ENCODE measurements at places on chromosomes 1 and 21.

DNA sequence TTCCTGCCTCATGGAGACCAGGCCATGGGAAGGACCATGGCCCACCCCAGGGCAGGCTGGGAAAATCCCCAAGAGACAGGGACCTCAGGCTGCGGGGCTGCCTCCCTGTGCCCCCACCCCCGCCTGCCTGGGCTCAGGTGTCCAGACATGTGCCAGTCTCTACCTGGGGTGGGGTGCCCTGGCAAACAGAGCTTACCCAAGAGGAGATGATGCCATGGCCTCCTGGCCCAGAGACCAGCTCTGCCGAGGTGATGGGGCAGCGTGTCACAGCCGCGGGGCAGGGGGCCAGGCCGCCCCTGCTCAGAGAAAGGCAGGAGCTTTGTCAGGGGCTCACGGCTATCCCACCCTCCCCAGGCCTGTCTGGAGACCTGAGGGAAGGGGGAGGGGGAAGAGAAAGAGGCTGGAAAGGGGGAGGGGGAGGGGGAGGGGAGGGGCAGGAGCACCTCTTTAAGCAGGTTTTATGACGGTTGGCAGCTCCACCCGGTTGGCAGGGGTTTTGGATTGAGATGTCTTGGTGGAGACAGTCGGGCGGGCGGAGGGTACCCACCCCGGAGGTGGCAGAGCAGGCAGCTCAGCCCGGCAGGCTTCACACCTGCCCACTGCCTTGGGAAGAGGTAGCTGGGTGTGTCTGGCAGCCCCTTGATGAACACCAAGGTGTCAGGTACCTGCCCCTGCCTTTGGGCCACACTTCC lies 101.5 kb upstream of the IFFO2 start:
- no peak for DNase-seq

DNA sequence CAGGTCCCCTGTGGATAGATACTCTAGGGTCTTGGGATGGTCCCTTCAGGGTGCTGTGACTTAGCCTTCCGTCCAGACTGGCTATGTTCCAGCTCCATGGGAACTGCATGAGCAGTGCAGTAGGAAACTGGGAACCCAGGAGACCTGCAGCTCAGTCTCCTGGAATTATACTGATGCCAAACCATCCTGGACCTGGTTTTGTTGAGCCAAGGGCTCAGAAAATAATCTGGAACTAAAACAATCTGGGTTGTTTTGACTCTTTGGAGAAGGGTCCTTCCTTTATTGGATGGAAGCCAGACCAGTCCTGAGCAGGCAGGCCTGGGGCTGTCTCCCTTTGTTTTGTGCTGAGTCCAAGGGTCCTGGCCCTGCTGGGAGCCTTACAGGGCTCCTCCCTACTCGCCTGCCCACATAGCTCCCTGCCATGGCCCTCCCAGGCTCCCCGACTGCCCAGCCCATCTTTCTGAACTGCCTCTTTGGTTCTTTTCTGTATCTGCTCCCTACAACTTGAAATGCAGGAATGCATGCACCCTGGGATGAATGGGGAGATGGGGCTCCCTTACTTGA lies 1.2 kb downstream of the IPO13 start:
- DNase-seq: no peak

DNA sequence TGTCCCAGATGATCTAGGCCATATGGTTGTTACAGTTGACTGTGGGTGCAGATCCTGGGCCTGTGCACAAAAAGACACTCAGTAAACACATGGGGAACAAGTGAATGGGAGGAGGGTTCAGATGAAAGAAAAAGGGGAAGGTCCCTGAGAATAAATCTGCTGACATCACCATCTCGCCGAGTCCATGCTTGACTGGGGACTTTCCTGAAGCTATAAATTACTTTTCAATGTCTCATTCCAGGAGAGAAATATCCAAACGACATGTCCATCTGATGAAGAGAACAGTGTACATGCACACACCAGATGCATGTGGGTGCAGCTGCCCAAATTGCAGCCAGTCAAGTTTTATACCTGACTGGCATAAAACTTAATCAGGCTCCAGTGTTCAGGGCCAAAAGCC lies 109.0 kb downstream of the HIVEP3 start:
- DNase-seq: no peak

DNA sequence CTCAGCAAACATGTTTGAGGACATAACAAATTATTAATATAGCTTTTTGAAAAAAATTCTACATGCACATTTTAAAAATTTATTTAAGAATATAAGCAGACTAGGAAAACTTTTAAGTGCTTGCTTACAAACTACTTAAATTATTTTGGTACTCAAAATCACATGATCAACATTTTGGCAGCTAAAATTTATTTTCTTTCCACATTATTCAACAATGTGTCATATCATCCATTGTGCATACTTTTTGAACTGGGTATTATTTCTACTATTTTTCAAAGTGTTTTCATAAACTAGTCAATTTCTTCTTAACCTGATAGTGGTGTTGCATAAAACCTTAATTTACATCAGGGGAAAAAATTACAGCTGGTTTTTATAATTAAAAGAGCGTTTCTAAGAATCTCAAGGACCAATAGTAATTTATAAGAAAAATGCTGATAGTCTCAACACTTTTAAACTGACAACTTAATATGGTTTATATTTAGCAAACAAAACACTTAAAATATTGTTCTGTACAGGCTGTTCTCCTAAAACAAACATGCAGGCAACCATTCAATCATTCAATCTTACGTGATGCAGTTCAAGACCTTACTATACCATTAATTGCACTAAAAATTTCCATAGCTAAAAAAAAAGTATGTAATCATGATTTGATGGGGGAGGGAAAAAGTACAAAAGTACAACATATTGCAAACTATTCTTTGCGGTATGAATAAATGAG lies 105.0 kb downstream of the GPATCH2 start:
- no peak for DNase-seq

GRCh38 chr1:171247501-171247900 lies 793 bp upstream of the FMO1 start:
- no peak for DNase-seq

DNA sequence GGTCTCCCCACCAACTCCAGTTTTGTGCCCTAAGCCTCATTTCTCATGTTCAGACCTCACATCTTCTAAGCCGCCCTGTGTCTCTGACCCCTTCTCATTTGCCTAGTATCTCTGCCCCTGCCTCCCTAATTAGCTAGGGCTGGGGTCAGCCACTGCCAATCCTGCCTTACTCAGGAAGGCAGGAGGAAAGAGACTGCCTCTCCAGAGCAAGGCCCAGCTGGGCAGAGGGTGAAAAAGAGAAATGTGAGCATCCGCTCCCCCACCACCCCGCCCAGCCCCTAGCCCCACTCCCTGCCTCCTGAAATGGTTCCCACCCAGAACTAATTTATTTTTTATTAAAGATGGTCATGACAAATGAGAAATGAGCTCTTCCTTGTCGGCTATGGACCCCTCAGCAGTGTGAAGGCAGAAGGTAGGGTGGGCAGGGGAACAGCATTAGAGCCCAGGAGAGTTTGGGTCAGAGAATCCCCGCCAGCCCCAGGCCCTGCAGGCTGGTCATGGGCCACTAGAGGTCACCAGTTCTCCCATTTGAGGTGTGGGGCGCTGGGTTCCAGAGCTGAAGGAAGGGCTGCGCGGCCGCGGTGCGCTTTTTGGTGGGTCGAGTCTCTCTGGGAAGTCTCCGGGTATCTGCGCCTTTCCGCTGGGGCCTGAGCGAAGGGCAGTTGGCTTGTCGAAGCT lies 11.5 kb downstream of the ADAMTSL4 start:
- peak; percentile 82 for DNase-seq

DNA sequence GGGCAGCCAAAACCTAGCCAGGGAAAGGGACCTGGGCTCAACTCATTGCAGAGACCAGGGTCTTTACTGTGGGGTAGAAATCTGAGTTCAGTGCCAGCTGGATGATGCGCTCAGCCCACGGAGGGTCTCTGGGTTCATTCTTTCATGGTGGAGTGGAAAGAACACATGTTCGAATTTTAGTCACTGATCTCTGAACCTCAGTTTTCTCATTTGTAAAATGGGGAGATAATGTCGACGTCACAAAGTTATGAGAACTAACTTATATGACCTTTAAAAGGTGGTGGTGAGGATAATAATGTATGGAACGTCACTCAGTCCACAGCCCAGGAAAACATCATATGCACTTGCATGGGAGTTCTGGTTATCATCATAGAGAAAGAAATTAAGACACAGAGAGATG lies 1.2 kb upstream of the TAL1 start:
- DNase-seq: no peak

- peak; percentile 58 for DNase-seq
These were observed 834.0 kb downstream of the USP25 start for GRCh38 chr21:16563795-16564194.

DNA sequence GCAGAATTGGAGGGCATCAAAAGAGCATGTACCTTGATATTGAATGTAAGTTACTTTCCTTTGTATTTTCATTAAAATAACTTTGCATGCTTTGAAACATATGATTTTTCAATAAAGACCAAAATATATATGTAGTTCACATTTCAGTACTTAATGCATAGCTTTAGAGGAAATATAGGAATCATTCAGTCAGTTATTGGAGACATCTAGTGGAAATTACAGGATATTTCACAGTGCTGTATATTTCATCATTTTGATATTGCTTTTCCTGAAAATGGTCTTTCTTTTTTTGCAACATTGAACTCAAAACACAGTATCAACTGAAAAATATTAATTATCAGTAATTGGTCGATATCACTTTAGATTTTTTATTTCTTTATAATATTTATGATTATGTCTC lies 375.8 kb downstream of the NCAM2 start:
- no peak for DNase-seq

- no peak for DNase-seq
These were observed 136.4 kb upstream of the COL6A1 start for GRCh38 chr21:45845063-45845769.

GRCh38 chr1:22845398-22845935 lies 127.2 kb downstream of the LACTBL1 start:
- DNase-seq: no peak

GRCh38 chr1:58107943-58108342 lies 438.6 kb downstream of the OMA1 start:
- no peak for DNase-seq

DNA sequence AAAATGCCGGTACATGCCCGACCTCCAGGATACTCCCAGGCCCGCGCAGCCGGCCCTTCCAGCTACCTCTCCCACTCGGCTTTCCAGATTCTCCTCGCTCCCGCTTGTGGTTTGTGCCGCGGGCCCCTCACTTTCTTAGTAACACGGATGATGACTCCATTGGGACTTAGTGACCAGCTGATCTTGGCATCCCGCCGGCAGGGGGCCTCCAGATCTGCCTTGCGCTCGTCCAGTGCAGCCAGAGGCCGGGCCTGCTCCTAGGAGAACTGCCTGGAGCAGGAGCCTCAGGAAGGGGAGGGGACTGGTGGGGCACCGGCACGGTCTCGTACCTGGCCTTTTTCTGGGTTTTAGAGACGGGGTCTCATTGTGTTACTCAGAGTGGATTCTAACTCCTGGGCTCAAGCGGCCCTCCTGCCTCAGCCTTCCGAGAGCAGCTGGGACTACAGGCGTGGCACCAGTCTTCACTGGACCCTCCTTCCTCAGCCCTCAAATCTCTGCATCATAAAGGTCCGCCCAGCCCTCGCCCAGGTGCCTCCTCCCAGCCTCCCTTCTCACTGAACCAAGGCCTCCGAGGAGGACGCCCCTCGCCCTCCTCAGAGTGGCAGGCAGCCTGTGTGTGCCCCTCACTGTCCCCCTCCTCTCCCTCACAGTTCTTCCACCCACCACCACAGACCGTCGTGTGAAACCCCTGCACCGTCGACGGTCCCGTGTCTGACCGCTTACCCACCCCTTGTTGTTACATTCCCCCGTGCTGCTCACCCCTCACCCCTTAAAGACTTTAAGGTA lies 78.6 kb downstream of the SLC25A24 start:
- no peak for DNase-seq

DNA sequence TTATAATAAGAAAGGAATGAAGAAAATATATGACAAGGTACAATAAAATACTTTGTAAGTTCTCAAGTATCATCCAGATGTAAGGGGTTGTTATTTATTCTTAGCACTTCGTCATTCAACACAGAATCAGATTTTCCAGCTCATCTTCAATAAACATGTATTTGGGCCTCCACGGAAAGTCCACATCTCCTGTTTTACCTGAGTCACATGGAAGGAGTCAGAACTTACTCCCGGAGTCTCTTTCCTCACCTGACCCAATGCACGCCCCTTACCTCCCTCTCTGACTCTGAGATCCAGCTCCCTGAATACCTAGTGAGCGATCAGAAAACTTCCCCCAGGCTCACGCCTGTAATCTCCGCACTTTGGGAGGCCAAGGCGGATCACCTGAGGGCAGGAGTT lies 1.5 kb upstream of the PMVK start:
- no peak for DNase-seq

GRCh38 chr21:35565204-35565611 lies 495.1 kb downstream of the SETD4 start:
- DNase-seq: peak; percentile 60

GRCh38 chr1:200674838-200675587 lies 5.3 kb upstream of the DDX59 start:
- no peak for DNase-seq

- DNase-seq: peak; percentile 78
These were observed at the start of gene GMEB1 for GRCh38 chr1:28668191-28668955. TSS of gene GMEB1 (plus strand) at chr1:28668784. CDS start at chr1:28683613, 14,829 bp downstream.

DNA sequence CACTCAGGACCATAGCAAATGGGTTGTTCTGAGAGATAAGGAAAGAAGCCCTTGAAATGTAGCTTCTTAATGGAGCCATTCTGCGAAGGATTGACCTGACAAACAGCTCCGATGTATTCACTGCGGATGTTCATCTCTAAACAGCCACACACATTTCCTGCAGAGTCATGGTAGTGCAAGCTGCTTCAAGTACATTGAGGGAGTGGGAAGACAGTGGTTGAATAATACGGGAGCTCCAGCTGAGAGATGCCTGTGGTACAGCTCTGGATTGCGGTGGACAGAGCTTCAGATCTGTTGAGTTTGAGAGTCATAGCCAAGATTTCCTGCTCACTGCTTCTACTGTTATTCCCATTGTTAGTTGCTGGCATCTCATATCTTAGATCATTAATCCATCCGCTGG lies 86.6 kb downstream of the ZBTB18 start:
- DNase-seq: no peak
